NCI-H510A treated with DMSO at 0.1 percent for 48 hours (cell line): ENCODE measurements at places on chromosomes 2 and 18.

DNA sequence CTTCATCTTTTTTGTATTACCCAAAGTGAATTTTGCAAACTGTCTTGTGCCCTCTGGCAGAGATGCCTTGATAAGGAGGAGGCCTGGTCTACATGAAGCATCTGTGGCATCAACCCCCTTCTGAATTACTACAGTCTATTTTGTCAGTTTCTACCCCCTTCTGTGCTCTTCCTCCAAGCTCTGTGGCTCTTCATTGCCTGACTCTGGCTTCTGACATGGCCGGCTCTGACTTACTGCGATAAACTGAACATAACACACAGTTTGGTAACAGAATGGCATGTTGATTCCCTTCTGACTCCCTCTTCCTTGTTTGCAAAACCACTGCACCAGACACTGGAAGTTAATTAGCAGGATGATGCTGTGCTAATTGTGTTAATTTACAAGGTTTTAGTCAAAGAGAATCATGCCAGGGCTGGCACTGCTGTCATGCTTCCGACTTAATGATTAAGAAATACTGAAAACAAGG, 122.5 kb downstream of the FIGN start:
- DNase-seq, result no peak

- DNase-seq, result no peak
Measured at GRCh38 chr18:41324934-41325333, 630.1 kb upstream of the PIK3C3 start.

- DNase-seq, result no peak
Measured at GRCh38 chr2:239087046-239087710, 239.3 kb downstream of the TWIST2 start.

- DNase-seq, result no peak
Measured at GRCh38 chr18:47120428-47120827, 29.9 kb downstream of the HDHD2 start.

GRCh38 chr2:109644571-109645275, 30.6 kb downstream of the SOWAHC start:
- peak; percentile 81 for DNase-seq

DNA sequence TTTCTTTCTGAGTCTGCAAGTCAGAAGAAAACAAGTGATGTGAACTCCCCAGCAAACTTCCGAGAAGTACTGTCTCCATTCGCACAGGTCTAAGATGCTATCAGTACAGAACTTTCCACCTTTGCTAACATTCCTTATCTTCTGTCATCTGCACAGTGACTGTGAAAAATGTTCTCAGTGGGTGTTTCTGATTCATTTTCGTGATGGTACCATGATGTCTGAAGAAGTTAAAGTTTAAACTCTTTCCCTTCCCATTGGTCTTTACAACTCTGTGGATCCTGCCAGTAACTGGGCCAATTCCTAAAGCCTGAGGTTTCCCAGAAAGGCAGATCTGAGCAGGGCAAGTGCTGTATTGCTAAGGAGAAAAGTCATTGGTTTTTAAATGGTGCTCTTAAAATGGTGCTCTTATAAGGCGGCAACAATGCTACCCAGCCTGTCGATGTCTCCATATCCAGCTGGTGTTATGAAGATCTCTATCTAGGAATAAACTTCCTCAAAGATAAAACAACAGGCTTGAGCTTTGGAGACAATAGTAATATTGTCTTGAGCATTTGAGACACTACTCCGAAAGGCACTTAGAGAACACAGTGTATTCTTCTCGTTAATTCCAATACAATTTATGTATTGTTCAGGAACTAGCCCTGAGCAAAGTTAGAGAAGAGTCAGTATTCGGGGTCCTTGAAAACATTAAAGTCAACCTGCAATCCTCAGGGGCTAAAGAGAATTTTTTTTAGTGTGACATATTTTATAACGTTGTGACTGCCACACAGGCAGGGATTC, 232.3 kb downstream of the OSR1 start:
- DNase-seq, result no peak

DNA sequence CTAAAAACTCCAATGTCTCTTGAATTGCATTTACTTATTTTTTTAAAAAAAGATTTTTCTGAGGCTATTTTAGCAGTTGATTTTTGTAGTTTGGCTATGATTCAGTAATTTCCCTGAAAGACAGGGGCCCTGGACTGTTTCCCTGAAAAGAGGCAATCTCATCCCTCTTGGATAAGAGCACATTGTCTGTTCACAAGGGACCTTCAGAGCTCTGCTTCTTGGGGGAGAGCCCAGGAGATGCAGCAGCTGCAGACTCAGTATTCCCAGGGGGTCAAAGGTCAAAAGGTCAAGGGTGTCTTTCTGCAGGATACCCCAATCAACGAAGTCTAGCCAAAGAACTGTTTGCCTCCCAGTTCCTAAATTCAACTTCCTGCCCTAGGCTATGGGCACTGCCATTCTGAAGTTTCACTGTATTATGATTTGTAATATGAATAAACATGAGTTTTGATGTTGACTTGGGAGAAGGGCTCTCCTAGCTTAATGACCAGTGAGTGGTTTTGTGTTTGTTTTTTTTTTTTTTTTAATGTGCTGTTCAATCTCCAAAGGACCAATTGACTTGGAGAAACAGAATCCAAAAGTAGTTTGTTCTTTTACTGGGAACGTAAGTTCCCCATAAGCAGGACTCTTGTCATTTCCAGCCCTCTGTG, 157.0 kb upstream of the SERPINE2 start:
- no peak for DNase-seq

DNA sequence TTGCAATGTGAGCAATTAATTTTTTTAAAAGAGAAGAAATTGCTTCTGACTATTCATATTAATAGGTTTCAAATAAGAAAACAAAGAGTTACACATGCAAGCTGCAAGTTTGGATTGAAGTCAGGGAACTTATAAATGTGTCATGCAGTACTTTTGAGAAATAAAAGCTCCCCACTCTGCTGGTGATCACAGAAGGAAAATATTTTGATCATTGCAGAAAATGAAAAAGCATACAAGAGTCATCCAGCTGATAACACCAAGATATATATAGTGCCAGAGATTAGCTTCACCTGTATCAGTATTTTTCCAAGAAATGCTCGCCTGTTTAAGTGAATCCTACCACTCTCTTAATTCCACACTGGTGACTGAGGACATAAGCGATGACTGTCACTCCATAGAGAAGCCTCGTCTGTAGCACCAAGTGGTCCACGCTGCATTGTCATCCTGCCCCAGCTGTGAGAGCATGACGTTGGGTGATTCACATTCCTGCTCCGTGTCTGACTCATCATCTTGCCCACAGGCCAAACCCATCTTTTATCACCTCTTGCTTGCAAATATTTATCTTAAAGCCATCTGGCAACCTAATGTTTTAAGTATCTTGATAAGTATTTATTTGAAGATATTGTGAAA, 178.0 kb downstream of the ASXL3 start:
- peak; percentile 95 for DNase-seq

DNA sequence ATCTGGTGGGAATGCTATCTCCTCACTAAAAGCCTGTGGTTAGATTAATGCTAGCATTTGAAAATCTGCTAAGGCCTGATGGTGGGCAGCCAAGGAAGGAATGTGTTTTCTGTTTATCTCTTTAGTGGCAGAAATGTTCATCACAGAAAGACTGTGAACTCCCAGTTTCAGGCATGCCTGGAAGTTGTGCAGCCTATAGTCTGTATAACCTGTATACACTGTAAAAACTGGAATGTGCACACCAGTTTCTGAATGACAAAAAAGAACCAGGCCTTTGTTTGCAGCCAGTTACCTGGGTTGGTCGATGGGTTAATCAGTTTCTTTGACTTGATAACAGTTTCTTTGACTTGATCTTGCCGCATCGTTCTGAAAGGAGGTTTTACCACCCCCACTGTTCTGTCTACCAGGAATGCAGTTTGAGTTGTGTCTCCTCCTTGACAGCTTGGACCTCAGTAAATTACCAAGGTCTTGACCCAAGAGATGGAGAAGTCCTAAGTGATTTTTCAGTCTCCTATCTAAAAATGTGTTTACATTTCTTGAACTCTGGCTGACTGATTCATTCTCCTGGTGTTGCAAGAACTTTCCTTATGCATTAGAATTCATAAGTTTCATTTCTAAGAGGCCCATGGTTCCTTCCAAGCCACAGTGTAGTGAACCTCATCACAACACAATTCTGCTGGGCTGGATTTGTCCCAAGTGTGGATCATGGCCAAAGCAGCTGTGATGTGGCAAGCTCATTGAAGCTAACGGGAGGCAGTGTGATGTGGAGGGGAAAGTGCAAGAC, 62.2 kb downstream of the KIAA2012 start:
- no peak for DNase-seq

GRCh38 chr2:28342081-28342967, 50.3 kb upstream of the FOSL2 start:
- DNase-seq, result no peak

DNA sequence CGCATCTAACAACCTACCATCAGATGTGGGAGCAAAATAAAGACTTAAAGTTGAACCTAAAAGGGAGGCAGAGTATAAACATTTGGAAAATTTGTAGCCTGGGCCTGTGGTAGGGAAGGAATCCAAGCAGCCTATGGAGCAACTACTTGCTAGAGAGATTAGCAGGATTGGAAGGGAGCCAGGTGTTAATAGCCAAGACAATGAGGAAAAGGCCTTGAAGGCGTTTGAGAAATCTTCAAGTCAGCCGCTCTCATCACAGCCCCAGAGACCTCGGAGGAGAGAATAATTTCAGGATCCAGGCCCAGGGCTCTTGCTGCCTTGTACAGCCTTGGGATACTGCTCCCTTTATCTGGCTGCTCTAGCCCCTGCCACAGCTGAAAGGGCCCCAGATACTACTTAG, 219.7 kb downstream of the THSD7B start:
- no peak for DNase-seq

- no peak for DNase-seq
Measured at GRCh38 chr18:45856531-45856930, 31.1 kb downstream of the SIGLEC15 start.

GRCh38 chr2:150127995-150128394, 359.5 kb downstream of the RND3 start:
- DNase-seq, result no peak

- no peak for DNase-seq
Measured at GRCh38 chr18:50719471-50720324, 100.1 kb downstream of the MRO start.

- no peak for DNase-seq
Measured at GRCh38 chr2:226985583-226985946, 149.7 kb downstream of the RHBDD1 start.

DNA sequence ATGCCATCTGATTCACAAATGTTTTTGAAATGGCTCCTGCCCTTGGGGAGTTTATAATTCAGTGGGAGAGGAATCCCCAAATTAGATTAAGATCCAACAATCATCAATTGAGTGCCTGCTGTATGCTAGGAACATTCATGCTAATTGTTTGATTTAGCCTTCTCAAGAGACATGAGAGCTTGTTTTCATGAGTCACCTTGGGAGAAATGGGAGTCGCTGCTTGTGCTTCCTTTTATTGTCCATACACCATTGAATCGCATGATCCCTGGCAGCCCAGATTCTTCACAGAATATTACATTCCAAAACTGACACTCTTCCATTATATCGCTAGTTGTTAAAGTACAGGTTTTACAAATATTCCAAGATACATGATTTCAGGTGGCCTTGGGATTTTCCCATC, 106.0 kb upstream of the MAP3K20 start:
- DNase-seq, result no peak

- no peak for DNase-seq
Measured at GRCh38 chr18:27142891-27143290, 42.2 kb downstream of the CHST9 start.

GRCh38 chr2:190599073-190599472, 49.8 kb upstream of the NAB1 start:
- DNase-seq, result no peak

GRCh38 chr2:221705185-221705877, 133.2 kb upstream of the EPHA4 start:
- peak; percentile 19 for DNase-seq

GRCh38 chr18:49562481-49563129, 748 bp downstream of the LIPG start:
- DNase-seq, result no peak

DNA sequence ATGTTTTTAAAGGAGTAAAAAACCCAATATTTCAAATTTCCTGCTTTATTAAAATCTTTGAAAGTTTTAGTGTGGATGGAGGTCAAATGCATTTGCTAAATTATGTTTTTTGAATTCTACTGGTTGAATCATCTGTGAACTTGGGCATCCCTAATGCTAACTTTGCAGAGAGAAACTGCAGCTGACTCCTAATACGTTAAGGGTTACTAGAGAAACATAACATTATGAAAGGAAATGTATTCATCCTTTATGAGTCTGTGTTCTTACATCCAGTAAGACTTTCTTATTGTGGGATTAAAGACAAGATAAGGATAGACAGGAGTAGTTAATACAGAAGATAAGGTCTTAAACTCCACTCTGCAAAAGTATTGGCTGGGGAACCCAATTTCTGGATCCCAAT, 140.6 kb downstream of the FAM124B start:
- DNase-seq, result no peak

DNA sequence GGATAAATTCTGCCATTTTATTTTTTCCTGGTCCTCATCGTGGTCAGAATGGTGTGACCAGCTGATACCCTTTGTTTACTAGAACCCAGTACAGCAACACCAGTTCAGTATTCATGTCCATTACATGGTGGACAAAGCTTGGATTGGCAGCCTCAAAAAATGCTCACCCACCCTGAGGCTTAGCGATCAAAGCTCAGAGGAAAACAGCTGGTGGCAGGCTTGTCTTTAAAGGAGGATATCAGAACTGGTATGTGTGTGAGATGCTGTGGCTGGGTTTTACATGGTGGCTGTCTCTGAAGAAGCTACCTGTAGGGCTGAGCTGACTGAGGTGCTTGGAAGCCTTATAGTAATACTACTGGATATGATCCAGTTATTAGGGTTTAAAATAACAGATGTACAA, 471.1 kb upstream of the MEX3C start:
- DNase-seq, result no peak

- DNase-seq, result no peak
Measured at GRCh38 chr2:236351966-236352525, 87.8 kb upstream of the ASB18 start.

GRCh38 chr2:112256654-112257053, 1.8 kb upstream of the ZC3H8 start:
- DNase-seq, result no peak
